ENCODE measurements at places on chromosomes 2 and 18.

DNA sequence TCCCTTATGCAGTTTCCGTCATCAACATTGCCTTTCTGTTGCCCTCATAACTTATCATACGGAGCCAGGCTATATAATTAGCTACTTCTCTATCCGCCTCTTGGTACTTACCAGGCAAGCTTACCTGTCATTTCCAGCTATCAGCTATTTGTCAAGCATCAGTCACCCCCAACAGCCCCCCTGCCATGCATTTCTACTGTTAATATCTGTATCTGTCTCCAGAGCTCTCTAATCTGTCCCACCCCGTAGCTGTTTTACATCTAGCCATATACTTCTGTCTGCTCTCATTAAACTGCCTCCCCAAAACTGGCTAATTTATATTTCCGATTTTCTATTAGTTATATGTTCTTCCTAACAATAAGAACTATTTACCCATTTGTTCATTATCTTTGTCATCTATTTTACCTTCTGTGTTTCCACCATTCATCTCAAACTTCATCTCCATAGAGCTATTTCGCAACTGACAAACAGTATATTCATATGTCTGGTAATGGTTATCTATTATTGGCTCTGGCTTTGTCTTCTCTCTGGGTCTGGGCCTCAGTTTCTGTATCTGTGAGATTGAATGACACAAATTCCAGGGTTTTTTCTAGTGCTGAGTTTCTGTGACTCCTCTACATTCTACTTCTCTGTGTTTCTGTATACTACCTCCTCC lies 9.6 kb downstream of the EMX1 start:
- no peak for DNase-seq

- DNase-seq: no peak
Measured at GRCh38 chr18:51463483-51464136, 266.1 kb upstream of the MEX3C start.

DNA sequence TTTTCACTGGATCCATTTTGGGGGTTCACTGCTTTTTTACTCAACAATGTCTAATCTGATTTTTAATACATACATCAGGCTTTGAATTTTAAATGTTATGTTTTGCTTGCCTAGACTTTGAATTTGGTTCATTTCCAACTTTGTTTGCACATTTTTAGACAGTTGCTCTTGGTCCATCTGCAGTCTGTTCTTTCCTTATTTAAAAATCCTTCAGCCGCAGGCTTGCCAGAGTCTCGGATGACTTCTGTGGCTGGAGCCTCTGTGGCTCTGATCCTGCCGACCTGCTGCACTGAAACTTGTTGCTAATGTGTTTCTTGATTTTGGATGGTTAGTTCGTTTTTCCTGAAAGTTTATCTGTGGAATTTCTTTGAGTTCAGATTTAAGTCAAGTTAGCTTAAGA lies 172.0 kb upstream of the ALKAL2 start:
- no peak for DNase-seq

DNA sequence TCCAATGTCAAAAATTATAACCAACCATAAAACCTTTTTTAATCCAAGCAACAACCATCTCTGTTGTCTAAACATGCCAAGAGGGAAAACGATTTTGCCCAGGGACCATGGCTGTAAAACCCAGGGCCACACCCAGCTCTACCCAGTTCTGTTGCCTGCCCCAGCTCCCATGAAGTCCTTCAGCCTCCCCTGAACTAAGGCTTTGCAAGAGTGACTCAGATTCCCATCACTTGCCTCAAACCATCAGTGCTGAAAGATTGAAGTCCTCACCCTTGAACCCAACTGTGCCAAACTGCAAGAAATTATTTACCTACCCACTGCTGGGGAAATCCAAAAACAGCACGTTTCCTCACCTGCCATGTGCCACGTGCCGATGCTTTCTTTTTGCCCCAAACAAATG lies 102.5 kb downstream of the TFCP2L1 start:
- DNase-seq: no peak

GRCh38 chr2:145617906-145618305 lies 1098.0 kb upstream of the ZEB2 start:
- DNase-seq: peak; percentile 65

DNA sequence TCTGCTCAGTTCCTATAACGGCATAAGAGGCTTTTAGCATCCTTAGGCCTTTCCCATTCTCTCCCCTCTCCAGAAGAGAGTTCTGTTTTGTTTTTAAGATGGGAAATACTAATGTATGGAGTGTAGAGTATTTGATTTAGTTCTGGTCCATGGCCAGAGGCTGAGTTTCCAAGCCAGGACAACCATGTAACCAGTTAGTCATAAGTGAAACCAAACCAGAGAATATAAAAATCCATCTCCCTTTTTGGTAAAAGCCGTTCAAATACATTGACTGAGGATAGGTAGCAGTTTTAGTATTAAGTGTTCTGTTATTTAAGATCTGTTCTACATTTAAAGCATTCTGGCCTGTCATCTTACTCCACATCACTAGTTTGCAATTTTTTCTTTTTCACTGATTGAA lies 3.1 kb downstream of the PSMD1 start:
- DNase-seq: peak; percentile 49

DNA sequence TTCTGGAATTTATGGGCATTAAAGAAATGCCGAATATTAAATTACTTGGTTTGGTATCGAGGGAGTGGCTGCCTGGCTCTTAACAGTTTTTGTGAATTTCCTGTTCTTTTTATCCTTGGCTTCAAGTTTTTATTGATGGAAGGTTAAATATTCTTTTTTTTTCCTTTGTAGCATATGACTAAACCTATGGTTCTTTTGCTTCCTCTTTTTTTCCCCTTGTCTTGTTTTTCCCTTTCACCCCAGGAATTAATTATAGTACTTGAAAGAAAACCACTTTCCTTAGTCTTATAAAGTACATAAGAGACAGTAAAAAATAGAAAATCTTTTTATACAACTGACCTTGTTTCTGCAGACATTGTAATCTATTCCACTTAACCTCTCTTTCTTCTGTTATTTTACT lies 42.4 kb downstream of the MGAT5 start:
- DNase-seq: no peak

GRCh38 chr2:195659114-195659513 lies 2.1 kb downstream of the SLC39A10 start:
- DNase-seq: peak; percentile 10

DNA sequence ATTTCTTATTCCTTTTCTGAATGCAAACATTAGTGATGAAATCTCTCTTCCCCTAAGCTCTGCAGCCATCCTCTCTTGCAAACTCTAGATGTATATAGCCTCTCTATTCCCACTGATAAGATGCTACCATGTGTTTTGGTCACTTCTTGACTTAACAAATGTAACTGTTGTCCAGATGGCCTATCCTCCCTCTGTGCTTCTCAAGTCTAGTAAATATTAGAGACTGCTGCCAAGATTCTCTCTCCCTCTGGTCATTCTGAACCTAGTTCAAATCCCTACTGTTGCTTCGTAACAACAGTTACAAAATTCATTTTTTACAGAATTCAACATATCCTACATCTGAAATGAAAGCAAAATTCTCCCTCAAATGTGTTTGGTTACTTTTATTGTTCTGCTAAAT lies 156.6 kb downstream of the TXNL1 start:
- DNase-seq: no peak

DNA sequence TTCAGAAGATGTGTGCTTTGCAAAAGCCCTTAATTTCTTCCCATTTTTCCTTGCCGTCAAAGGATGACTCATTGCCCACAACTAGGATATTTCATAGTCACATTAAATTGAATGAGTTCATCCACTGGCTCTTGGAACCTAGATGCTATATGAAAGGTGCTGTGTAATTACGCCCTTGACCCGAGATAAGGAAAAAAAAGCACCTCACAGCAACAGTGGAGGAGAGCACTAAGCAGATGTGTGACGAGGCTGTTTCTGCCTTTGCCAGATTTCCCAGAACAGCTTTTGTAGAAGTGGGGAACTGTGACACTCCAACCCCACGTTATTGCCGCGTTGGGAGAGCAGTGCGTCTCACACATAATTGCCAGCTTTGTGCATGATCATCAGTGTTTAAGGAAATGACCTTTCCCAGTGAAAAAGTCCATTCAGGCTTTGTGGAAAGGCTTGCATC lies 33.3 kb upstream of the TMEM87B start:
- peak; percentile 36 for DNase-seq

- no peak for DNase-seq
Measured at GRCh38 chr18:79614211-79614955, 65.2 kb upstream of the CTDP1 start.

- no peak for DNase-seq
Measured at GRCh38 chr2:16012626-16013358, 72.4 kb downstream of the MYCN start.

DNA sequence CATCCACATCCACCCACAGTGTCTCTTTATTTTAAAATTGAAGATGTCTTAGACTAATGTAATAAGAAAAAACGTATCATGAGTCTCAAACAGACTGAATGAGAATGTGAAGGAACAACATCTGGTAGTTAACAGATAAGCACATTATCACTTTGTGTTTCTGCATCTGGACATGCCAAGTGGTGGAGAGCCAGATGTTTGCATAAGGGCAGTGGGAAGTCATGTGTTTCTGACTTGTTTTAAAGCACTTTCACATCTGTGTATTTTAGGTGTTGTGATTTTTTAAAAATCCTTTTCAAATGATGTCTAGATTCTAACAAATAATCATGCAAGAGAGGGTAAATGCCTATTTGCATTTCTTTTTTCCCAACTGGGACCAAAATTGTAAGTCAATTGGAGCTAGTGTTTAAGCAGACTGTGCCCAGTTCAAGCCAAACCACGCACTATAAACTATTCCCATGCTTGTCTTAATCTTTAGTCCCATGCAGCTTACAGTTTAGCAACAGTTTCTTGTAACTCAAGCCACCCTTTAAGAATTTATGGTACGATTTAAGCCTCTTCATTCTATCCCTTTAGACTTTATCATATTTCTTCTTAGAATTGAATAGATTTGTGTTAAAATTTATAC lies 272.7 kb upstream of the DOK6 start:
- peak; percentile 5 for DNase-seq

GRCh38 chr2:203718087-203718486 lies 11.6 kb downstream of the CD28 start:
- no peak for DNase-seq

- no peak for DNase-seq
Measured at GRCh38 chr2:58972737-58973136, 731.6 kb upstream of the FANCL start.

DNA sequence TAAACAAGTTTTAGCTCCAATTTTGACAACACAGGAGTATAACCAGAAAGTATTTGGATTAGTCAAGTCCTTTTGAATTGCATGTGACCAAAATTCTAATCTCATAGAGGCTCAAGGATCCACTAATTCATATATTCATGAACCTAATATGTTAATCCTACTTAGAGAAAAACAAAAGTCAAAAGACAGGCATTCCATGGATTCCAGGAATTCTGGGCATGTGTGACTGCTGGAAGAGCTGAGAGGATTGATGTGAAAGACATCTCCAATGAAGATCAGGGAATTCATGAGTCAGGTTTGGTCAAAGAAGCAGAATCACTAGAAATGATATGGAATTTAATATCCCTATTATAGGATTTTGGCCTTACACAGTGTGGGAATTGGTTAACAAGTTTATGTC lies 1494.6 kb upstream of the DDX18 start:
- DNase-seq: no peak

GRCh38 chr2:221444106-221444505 lies 128.0 kb downstream of the EPHA4 start:
- DNase-seq: peak; percentile 63

GRCh38 chr2:159124441-159124911 lies 156.0 kb downstream of the TANC1 start:
- peak; percentile 88 for DNase-seq

- DNase-seq: no peak
Measured at GRCh38 chr2:105071379-105071778, 33.5 kb downstream of the MRPS9 start.

GRCh38 chr18:74493689-74494088 lies 2.5 kb upstream of the CNDP2 start:
- peak; percentile 63 for DNase-seq

DNA sequence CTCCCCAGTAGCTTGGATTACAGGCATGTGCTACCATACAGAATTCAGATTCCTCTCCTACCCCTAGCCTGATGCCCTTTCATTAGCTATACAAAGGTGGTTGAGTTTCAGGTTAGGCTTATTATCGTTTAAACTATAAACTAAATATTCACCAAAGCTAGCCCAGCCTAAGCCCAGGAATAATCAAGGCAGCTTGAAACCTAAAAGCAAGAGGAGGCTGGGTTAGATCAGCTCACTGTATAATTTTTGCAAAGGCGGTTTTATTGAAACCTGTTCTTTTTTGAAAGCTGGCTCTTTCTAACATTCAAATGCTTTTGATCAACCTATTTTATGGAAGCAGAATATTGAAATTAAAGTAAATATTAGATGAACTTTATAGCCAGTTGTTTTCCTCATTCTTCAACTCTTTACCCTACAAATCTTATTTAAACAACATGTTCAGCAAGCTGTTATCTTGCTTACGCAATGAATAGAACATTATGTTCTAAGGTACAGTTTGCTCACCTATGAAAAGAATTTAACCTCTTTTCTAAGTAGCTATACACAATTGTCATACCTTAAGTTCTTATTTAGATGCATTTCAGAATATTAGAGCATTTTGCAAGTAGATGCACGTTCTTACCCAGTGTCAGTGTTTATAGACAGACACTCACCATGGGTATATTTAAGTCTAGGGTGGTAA lies 241.6 kb downstream of the NEDD4L start:
- DNase-seq: no peak

DNA sequence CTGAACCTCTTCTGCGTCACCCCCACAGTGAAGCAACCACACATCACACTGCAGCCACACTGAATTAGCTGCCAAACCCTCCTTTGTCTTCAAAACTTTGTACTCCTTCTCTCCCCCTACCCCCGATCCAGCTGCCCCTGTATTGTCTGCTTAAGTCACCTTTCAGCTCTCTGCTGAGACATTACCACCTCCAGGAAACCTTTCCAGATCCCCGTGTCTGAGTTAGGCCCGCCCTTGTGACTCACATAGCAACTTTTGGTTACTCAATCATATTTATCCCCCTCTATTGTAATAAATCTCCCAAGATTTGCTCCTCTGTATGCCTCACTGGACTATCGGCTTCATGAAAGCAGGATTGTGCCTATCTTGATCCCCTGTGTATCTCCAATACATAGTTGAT lies 82.8 kb upstream of the CDCA7 start:
- peak; percentile 22 for DNase-seq

DNA sequence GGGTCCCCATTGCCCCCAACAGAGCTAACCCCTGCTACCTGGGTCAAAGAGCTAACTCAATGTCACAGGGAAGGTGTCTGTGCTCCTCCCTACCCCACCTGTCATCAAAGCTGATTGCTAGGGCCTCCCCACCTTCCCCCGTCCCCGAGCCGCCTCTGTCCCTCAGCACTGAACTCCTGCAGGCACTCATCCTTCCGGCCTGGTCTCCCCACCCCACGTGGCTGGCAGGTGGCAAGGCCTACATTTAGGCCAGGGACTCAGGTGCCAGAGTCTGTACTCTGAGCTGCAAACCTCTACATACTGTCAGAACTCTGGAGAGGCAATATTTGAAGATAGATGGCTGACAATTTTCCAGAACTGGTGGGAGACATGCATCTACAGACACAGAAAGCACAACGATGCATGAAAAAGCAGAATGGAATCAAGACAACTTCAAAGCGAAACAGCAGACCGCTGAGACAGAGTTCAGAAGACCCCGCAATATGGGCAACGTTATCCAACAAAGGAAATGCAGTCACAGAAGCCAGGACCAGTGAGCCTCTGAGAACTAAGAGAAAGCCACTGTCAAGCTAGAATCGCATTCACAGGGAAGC lies 195.8 kb downstream of the HDAC4 start:
- DNase-seq: no peak
